ENCODE measurements at places on chromosomes 7 and 10. TPM values are rescaled to one million over a fixed set of nuclear protein-coding genes. Genes with fewer than 3 reads are reported as not detected.

GRCh38 chr10:28082316-28082715 lies 83.4 kb upstream of the ODAD2 start:
- DNase-seq = no peak

- no peak for DNase-seq
These were observed 18.2 kb downstream of the ANLN start for GRCh38 chr7:36407636-36408550.

DNA sequence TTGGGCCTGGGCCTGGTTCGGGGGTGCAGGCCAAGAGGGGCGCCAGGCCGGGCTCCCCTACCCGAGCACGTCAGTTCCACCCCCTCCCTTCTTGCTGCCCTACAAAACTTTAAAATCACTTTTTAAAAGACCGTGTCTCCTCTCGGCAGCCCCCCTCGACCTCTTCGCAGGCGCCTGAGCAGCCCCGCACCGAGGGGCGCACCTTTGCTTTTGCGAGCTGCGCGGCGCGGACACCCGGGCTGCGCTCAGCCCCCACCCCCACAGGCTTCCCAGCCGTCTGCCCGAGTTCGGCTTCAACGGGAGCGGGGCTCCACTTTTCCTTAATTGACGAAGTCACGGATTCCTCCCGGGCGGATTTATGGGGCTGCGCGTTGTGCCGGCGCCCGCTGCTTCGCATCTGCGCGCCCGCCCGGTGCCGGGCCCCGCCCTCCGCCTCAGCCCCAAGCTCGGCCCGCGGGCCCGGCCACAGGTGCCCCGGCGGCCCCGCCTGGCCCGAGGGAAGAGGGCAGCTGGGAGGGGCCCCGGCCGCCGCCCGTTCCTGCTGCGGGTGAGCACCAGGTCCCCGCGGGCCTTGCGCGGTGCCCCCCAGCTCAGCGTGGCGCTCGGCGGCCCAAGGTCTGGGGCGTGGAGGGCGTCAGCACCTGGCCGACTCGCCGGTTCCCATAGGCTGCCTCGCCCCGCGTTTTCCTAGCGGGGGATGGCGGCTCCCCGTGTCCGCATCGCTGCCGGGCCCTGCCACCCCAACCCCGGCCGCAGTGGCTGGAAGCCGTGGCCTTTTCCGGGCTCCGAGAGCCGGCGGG lies 10.8 kb upstream of the MNX1 start:
- peak; percentile 36 for DNase-seq

DNA sequence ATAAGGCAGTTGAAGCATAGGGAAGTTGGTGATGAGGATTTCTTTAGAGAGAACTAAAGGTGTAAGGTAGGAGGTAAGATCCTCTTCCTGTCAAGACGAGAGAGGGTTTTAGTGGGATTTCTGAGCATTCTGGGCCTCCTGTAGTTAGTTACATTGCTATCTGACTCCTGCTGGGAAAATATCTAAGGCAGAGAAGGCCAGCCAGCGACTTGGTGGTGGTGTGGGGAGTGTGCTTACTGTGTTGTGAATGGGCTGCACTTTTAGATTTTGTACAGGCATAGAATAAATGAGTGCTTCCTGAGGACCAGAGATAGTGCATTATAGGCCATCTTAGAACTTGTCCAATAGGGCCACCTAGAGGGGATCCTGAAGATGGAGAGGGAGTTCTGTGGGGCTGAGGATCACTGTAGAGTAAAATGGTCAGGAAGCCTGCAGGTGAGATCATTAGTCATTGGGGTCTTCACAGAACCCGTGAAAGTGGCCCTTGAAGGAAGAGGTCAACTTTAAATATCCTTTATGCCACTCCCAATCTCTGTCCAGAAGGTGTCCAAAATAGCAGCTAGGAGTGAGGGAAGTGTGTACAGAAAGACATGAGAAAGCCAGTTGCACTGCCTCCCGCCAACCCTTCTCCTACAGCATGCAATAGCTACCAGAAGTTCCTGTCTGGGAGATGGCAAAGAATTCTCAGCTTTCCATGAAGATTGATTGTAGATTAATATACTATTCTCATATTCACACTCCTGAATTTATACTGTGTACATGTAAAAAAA lies 266.6 kb downstream of the POLR1F start:
- peak; percentile 74 for DNase-seq

GRCh38 chr7:31465285-31465684 lies 48.6 kb upstream of the ITPRID1 start:
- DNase-seq = no peak

DNA sequence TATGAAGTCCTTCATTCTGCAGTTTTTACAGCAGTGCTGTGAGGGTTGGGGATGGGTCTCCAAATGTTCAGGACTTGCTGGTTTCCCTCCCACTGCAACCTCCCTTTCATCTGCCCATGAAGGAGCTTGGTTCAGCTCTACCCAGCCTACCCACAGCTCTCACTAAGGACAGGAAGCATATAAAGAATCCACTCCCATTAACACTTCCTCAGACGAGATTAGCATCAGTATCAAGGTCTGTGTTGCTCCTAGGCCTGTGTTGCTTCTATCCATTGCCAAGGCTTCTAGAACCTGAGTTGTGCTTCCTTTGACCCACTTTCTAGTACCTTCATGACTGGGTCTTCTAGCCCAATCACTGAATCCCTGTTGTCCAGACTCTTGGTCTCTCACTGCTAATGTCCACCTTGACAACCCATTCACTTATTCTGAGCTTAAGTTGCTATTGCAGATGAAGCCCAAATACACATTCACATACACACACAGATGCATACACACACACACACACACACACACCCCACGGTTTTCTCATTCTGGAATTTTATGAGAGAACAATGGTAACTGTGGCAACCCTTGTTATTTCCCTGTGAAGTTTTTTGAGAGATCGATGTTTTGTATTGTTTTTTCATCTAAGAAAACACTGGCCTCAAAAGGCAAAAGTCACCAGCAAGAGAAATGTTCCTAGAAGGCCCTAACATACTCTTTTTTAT lies 248.1 kb downstream of the MTERF1 start:
- DNase-seq = no peak

- DNase-seq = no peak
These were observed 588 bp downstream of the CYREN start for GRCh38 chr7:135169964-135170273.

- peak; percentile 18 for DNase-seq
These were observed 303.1 kb downstream of the ADARB2 start for GRCh38 chr10:1434202-1434601.

GRCh38 chr10:17238445-17239291 lies 10.6 kb downstream of the VIM start:
- peak; percentile 66 for DNase-seq

DNA sequence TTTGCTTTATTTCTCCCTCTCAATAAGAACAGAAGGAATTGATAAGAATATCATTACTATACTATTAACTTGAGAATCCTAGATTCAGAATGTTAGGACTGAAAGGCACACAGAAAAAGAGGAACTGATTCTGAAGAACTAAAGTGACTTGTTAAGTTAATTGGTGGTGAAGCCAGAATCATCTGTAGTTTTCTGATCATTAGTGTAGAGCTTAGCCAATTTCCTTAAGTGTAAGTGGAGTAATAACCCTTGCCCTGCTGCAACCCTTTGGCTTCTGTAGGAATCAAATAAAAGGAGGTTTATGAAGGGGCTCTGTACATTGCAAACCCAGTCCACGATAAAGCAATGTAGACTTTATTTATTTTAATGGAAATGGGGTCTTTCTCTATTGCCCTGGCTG lies 1186.0 kb downstream of the SORCS3 start:
- no peak for DNase-seq

GRCh38 chr7:82263920-82264782 lies 179.4 kb downstream of the CACNA2D1 start:
- DNase-seq = no peak

DNA sequence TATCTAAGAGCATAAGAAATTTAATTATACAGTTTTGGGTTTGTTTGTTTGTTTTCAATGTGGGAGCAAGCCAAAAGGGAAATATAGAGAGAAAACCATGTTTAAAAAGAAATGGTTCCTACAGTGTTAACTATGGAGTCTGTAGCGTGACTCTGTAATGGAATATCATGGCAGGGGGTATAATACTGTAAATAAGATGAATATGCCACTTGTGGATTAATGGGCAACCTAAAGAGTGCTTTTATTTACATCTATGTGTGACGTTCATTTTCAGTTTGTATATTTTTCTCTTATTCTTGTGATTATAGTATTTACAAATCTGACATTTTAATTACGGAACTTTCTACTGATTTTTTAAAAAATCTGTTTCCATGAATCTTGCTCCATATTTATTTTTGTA lies 95.9 kb downstream of the POLL start:
- DNase-seq = no peak

- peak; percentile 79 for DNase-seq
These were observed 25.0 kb downstream of the ABLIM1 start for GRCh38 chr10:114632869-114633715.

DNA sequence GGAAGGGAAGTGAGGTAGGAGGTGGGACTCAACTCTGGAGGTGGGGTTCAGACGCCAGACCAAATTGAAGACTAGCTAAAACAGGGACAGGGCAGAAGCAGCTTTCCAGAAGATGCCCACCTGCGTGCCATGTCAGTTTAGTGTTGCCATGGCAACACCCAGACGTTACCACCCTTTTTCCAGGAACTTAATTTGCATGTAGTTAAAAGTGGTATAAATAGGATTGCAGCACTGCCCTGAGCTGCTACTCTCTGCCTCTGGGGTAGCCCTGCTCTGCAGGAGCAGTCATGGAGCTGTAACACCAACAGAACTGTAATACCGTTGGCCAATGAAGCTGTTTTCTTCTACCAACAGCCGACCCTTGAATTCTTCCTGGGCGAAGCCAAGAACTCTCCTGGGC lies 93.8 kb downstream of the PRKCQ start:
- DNase-seq = no peak

DNA sequence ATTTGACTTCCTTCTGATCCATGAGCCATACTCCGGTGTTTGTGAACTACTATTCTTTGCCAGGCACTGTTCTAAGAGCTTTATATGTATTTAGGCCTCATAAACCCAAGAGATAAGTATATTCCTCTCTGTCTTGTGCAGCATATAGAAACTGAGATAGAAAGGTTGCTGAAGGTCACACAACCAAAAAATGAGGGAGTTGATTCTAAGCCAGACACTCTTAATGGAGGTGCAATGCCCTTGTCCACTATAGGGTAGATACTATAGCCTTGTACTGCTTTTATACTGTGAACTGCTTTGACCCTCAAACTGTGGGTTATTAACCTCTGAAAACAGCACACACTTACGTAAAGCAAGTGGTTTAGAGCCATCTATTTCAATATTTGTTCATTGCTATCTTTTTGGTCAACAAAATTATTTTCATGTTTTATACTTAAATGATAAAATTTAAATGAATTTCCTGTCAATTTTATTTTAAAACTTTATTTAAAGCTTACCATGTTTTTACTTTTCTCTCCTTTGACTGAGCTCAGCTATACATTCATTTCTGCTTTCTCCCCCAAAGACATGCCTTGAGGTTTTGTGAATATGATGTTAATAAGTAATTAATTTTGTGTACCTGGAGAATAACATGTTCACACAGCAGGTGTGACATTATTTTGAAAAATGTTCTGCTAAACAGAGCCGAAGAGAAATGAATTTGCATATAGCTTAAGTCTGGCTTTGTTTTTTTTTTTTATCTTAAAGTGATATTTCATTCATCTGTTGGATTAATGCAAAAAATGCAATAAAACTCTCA lies 687.3 kb downstream of the DNAJB9 start:
- DNase-seq = no peak

DNA sequence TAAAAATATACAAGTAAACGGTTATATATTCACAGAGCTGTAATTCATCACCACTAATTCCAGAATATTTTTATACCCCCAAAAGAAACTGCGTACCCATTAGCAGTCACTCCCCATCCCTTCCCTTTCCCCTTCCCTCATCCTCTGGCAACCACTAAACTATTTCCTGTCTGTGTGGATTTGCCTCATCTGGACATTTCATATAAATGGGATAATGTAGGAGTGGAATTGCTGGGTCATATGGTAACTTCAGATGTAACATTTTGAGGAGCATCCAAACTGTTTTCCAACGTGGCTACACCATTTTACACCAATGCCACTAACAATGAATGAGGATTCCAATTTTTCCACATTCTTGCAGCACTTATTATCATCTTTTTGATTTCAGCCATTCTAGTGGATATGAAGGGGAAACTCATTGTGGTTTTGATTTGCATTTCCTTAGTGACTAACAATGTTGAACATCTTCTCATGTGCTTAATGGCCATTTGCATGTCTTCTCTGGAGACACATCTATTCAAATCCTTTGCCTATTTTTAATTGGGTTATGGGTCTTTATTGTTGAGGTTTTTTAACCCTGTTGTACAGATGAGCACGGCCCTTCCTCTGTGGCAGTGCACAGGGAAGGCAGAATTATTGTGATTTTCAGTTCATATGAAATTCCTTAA lies 79.2 kb downstream of the RBM20 start:
- DNase-seq = no peak

- DNase-seq = no peak
These were observed 11.7 kb upstream of the MKI67 start for GRCh38 chr10:128137877-128138276.

GRCh38 chr7:105759670-105760550 lies 116.5 kb downstream of the ATXN7L1 start:
- DNase-seq = peak; percentile 66

DNA sequence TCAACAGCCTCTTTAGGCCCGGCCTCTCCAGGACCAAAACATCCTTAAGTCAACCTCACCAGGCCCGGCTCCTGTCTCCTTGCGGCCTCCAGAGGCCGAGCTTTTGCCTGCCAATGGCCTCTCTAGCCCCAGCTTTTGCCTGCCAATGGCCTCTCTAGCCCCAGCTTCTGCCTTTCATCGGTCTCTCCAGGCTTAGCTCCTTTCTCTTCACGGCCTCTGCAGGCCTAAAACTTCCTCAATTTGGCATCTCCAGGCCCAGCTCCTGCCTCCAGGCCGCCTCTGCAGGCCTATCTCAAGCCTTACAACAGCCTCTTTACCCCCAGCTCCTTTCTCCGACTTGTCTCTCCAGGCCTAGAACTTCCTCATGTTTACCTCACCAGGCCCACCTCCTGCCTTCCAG lies 15.7 kb upstream of the TMEM248 start:
- no peak for DNase-seq

DNA sequence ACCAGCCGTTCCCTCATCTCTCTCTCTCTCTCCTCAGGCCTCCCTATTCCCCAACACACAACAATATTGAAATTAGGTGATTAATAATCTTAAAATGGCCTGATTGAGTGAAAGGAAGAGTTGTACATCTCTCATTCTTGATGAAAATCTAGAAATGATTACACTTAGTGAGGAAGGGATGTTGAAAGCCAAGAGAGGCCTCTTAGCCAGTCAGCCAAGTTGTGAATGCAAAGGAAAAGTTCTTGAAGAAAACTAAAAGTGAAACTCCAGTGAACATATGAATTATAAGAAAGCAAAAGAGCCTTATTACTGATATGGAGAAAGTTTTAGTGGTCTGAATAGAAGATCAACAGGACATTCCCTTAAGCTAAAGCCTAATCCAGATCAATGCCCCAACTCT lies 695.1 kb downstream of the GRID1 start:
- DNase-seq = no peak

- DNase-seq = no peak
These were observed 345.1 kb downstream of the GLRX3 start for GRCh38 chr10:130481076-130481930.

Gene UPF2
- 14.2 TPM for total RNA-seq

Gene RAPGEF5
- 1.8 TPM for total RNA-seq

Gene BLOC1S2
- total RNA-seq = 71.7 TPM

Gene NACAD
- 3.2 TPM for total RNA-seq

Gene RNF133
- not detected for total RNA-seq

Gene CTTNBP2
- total RNA-seq = 3.6 TPM

Gene OGDH
- total RNA-seq = 66.7 TPM

Gene PLPP4
- 3.9 TPM for total RNA-seq

Gene ANK3
- total RNA-seq = 15.0 TPM

Gene CASP2
- 16.0 TPM for total RNA-seq

Gene PRR15
- 3.5 TPM for total RNA-seq

Gene CYP3A7
- not detected for total RNA-seq

Gene TMEM270
- 1.5 TPM for total RNA-seq

Gene CCDC172
- total RNA-seq = not detected

Gene NME8
- total RNA-seq = not detected

Gene RHOBTB1
- 5.6 TPM for total RNA-seq
